ENCODE measurements at places on chromosomes 1 and 21.

DNA sequence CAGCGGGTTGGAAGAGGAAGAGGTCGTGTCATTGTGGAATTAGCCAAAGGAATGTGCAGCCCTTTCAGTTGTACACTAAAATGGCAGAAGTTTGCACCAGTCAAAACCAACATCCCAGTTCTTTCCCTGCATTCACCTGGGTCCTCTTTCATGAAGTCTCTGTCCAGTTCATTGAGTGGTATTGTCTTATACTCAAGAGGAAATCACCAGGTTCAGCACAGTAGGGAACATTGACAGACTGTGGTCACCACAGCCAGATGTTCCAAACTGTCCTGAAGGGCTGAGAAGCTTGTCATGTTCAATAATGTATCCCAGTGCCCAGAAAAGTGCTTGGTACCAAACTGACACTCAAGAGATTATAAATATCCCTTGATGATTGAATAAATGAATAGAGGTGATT lies 131.6 kb downstream of the GLUL start:
- DNase-seq = no peak

DNA sequence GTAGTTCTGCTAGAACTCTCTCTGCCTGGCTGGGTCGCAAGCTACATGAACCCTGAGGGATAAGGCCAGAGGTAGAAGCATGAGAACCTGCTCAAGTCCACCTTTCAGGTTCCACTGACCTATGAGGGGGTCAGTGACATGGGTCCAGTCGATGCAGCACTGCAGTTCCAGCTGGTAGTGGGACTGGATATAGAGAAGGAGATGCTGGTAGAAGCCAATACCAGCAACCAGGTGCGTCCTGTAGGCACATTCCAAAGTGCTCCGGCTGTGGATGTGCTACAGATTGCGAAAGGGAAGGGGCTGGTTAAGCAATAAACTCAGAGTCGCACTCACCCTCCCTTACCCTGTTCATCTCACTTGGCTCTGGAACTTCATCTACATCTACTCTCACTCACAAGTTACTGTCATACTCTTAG lies 5.7 kb downstream of the SMG5 start:
- DNase-seq = no peak

GRCh38 chr1:185998391-185998790 lies 264.2 kb downstream of the HMCN1 start:
- no peak for DNase-seq

- DNase-seq = no peak
Measured at GRCh38 chr1:116261227-116261626, 111.8 kb upstream of the ATP1A1 start.

DNA sequence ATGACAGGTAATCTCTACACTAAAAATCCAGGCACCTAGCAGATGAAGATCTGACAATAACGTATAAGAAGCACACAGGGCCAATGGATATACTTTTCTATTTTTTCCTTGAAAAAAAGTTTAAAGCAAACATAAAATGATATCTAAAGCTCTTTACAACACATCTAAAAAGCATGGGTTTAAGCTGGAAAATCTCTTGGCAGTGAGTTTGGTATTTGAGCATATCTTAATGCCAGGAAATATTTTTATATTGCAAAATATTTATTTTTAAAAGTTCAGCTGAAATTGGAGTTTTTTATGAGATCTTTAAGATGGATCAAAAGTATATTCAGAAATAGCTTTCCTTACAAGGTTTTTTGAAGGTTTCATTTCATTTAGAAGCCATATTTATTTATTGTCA lies 40.5 kb downstream of the SLC5A9 start:
- DNase-seq = no peak

DNA sequence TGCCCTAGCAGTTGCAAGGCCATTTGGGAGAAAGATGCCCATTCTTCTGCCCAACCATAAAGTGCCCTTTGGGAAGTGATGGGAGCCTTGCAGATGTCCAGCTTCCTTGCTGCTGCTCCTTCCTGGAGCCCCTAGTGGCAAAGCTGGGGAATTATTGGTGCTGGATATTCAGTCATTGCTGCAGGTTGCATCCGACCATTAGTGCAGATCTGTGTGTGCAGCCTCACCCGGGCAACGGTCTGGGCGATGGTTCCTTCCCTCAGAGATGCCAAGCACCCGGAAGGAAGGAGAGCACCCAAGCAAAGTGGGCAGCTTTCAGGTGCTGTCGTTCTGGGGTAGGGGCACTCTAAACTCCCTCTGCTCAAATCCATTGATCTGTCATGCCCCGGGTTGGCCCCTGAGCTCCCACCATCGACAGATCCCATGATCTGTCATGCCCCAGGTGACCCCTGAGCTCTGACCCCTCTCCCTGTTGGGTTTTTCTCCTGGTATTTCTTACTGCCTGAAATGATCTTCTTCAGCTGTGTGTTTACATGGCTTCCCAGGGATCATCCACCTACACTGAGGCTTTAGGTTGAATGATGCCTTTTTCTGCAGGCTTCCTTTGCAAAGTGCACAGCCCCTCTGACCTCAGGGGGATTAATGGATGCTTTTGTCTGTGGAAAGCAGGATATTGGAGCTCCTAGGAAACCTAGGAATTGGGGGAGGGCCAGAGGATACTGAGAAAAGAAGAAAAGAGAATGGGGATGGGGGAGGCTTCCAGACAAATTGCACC lies 467.5 kb downstream of the PTPRU start:
- DNase-seq = no peak

DNA sequence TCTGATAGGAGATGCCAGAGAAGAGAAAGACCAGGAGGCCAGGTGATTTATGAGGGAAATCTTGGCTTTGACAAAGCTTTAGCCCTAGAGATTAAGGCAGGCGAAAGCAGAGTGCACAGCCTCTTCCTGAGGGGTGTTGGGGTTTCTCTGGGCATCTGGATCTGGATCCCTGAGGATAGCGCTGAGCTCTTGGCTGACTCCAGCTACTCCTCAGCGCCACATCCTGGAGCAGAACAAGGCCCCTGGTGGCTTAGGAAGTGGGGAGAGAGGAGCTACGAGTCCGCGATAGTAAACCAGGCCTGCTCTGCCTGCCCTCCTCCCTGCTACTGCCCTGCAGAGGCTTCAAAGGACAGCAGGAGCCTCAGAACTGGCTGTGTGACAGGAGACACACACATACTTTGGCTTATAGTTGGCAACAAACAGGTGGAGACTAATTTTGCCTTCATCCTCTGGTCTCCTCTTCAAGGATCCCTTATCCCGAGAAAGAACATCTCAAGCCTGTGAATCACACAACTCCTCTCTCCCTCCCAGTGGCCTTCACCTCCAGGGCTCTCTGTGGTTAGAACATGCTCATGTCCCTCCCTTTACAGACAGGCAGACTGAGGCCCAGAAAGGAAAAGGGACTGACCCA lies 66.9 kb downstream of the TRABD2B start:
- no peak for DNase-seq

DNA sequence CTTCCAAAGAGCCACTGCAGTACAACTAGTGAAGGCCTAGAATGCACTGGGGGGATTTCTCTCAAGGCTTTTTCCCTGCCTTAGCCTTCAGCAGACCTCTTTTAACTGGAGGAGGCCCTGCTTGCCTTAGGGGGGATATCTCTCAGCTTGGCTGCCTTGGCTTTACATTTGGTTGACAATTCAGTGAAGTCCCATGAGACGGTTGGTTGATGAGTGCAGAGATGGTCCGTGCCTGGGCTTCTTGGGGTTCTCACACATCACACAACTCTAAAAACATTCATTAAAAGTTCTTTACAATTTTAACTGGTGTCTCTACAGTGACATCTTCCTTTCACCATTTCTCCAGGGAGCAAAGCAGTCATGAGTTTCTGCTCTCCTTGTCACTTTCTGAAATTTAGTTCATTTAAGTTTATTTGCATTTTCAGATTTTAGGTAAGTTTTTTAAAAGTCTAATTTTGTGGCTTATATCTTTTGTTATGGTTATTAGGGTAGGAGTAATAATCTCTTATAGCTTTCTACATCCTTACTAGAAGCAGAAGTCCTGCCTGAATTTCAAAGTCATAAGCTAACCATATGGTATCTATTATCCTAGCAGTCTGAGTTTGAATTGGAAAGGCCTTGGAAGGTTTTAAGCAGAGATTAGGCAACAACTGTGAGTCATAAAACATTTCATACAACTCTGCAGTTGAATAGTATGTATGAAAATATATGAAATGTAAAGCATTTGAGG lies 487.6 kb downstream of the DPYD start:
- DNase-seq = no peak

DNA sequence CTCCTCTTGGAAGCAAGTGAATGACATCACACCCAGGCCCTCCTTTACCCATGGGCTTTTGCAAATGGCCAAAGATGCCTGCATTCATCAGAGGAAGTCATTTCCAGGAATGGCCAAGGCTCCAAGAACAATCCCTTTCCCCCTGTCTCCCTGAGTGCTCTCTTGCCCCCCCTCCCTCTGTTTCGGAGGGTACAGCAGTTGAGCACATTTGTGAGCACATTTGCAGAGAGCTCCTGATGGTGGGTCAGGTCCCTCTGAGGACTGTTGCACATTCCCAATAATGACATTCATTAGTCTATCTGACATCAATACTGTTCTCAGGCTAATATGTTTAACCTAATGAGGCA lies 113.4 kb downstream of the MATN1 start:
- DNase-seq = no peak

DNA sequence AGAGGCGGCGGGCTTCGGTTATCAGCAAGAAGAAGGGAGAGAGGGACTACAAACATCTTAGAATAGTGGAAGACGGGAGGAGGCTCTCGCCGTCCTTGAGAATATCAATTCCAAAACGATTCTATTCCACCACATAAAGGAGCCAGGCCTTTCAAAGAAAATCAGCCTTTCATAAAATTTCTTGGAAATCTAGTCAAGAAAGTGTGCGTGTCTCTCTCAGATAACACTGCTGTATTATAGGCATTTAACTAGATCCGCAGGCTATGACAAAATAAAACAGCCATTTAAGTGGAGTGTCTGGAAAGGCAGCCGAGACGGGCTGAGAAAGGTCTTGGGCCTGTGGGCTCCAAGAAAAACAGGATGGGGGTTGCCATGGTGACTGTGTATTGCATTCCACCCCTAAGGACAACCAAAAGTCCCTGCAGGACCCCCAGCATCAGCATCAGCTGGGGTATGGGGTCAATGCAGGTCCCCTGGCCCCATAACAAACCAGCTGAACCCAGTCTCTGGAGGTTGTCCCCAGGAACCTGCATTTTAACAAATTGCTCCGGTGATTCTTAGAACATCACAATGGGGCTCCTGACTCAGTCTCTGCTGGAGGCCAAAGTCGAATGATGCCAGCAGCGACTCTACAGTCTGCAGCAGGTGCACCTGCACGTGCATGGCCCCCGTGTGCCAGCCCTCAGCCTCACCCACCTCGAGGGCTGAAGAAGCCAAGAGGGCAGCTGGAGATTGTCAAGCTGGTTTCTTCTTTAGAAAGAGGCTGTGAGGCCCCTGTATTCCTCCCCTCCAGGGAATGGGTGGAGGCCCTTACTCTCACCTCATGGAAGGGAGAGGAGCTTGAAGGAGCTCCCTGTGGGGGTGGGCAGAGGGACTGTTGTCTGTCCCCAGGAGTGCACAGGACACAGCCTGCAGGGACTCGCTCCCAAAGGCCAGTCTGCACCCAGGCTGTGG lies 287.4 kb downstream of the NPHP4 start:
- no peak for DNase-seq

GRCh38 chr1:165580931-165581871 lies 37.4 kb downstream of the LRRC52 start:
- DNase-seq = no peak

DNA sequence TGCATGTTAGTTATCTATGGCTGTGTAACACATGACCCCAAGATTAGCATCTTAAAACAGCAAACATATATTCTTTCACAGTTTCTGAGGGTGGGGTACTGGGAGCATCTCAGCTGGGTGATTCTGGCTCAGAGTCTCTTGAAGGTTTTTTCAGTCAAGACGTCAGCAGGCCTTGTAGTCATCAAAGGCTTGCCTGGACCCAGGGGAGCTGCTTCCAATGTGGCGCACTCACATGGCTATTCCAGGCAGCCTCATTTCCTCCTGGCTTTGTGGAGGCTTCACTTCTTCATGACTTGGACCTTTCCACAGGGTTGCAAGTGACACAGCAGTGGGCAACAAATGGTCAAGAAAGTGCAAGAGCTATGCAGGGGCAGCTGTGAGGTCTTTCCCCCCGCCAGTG lies 114.7 kb downstream of the ACTL8 start:
- no peak for DNase-seq

GRCh38 chr1:97499667-97500066 lies 421.2 kb downstream of the DPYD start:
- no peak for DNase-seq

DNA sequence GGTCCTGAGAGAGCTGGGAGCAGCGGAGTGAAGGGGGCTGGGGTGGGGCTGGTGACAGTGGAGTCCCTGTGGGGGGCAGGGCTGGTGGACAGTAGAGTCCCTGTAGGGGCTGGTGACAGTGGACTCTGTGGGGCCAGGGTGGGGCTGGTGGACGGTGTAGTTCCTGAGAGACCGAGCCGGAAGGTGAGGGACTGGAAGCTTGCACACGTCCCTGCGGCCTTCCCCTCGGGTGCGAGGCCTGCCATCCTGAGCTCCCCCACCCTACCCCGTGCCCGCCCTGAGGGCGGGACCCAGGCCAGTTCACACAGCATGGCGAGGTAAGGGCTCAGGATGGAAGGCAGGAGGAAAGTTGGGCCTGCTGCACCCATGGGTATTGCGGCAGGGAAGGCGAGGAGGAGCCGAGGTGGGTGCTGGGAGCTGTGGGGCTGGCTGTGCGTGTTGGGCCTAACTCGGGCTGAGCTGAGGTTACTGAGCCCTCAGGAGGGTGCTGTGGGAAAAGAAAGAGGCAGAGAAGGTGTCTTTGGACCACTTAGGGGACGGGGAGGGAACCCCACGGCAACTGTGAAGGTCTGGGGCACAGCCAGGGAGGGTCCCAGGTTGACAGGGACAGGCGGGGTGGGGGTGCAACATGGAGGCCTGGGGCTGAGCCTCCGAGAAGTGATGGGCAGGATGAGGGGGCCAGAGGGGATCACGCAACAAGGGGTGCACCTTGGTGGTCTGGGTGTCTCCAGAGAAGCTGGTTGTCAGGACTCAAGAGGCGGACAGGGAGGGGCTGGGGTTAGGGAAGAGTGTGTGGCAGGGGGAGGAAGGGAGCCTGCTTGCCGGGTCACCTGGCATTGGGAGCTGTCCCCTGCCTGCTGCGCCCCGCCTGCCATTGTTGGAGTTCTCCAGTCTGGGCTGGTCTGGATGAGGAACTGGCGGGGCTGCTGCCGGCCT lies 60.8 kb downstream of the PRKCZ start:
- DNase-seq = no peak

- DNase-seq = no peak
Measured at GRCh38 chr1:22654692-22655091, 1.7 kb downstream of the C1QB start.

- no peak for DNase-seq
Measured at GRCh38 chr1:236288620-236288976, 6.8 kb upstream of the ERO1B start.

DNA sequence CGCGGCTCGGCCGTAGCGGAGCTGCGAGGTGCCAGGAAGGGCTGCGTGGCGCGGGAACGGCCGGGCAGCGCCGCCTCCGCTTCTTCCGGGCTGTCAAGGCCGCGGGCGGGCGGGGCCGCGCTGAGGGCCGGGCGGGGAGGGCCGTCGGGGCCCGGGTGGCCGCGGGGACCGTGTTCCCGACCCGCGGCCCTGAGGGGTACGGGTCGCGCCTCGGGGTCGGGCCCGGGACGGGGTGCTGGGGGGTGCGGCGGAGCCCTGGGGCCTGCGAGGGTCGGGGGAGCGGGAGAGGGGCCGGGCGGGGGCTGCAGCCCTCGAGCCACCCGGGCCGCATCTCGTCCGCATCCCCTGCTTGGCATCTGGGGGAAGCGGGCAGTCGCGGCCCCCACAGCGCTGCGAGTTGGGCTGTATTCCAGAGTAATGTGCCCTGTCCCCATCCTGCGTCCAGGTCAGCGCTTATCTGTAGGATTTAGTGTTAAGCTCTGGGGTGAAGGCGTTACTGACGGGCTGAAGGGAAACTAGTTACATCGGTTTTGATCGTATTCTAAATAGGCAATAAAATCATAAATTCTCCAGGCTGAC lies 379 bp downstream of the RER1 start:
- DNase-seq = no peak
